ENCODE measurements at places on chromosomes 12 and 14.

DNA sequence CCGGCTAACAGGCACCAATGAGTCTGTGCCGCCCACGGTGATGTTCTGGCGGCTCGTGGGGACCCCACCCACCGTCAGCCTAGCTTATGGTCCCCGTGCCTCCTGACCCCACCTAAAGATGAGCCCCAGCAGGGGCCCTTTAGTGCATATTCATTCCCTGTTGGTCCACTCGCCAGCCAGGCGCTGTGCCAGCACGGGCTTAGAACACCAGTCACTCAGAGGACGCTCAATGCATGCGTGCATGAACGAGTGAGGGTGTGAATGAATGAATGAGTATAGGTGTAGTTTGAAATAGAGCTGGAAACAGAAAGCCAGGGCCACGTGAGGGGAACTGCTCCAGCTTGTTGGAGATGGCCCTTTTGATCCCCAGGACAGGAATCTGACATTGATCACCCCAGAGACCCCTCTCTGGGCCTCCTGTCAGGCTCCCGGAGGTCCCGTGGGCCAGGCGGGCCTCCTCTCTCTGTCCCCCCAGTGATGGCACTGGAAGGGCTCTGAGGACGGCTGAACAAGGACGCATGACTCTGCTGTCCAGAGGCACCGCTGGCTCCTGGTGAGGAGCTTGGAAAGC, 193.9 kb upstream of the C14orf180 start:
- no peak for DNase-seq

DNA sequence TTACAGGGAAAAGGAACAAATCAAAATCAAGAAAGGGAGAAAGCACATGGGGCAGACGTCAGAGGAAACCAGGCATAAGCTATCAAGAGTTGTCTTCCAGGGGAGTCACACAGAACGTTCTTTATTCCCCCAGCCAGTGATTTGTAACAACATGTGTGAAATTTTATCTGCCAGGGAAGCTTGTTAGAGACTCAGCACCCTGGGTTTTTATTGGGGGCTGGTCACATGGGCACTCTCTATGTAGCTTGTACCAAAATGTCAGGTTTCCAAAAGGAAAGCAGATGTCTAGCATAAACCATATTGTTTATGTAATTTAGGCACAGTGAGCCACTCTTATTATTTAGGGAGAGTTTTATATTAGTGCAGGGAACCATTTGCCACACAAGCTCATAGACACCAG, 440.4 kb upstream of the DCN start:
- DNase-seq: no peak

GRCh38 chr12:24352363-24352762, 402.9 kb upstream of the SOX5 start:
- no peak for DNase-seq

DNA sequence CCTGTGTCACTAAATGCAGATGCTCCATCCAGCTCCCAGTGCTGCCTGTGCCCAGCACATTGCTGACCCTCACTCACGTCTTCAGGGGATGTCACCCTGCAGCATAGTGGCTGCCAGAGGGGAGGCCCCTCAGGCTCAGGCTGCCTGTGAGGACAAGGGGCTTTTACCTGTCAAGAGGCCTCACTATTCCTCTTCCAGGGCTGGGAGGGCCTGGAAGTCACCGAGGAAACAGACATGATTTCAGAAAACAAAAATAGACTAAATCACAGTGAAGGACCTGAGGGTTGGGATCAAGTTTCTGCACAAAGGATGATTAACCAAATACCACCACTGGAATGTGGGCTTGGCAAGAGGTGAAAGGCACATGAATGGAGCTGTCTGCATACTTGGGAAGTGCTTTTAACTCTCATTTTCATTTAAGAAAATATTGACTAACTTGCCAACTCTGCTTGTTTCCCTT, 1202.3 kb downstream of the BCL11B start:
- no peak for DNase-seq

DNA sequence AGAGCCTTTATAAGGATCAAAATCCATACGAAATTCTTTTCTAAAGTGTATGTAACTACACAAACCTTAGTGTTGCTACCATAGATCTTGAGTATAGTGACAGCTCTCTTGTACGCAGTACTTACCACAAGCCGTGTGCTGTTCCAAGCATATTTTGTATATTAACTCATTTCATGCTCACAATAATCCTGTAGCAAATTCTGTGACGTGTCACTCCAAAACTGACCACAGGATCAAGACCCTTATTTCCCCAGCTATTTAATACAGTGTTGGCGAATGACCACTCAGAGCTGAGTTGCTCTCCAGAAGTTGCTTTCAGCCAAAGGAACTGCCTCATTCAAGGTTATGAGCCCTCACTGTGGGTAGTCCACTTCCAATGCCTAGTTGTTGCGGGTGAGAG, 169.8 kb downstream of the BTG1 start:
- DNase-seq: no peak

- DNase-seq: no peak
These were observed 2.9 kb downstream of the SMUG1 start for GRCh38 chr12:54185919-54186318.

- DNase-seq: no peak
These were observed 45.3 kb downstream of the SLC35F4 start for GRCh38 chr14:57820581-57820980.

DNA sequence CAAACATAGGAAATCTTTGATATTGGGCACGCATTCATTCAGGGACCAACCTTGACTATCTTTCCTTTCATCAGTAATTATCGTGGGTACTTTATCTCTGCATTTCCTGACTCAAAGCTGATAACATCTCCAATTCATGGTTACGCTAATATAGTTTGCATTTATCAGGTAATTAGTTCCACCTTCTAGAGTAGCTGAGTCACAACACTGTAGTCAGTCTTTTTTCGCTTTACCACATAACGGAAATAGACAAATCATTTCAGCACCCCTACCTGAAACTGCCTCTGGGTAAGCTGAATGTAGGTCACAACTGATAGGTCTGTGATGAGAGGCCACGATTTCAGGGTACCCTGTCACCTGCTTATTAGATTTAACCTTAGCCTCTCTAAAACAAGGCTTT, 36.7 kb upstream of the IL22 start:
- DNase-seq: no peak

DNA sequence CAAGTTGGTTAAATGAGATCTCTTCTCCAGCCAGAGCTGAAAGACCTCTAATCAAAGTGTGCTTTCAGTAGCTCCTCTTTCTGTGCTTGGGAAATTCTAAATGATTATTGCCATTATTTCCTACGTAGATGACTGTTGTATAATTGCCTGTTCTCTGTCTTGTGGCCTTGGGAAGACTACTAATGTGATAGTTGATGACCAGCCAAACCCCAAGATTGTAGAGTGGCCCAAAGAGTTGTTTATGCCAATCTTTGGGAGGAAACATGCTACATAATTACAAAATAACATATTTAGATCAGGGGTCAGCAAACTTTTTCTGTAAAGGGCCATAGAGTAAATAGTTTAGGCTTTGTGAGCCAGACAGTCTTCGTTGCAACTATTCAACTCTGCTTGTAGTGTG, 135.1 kb upstream of the DIO2 start:
- no peak for DNase-seq

DNA sequence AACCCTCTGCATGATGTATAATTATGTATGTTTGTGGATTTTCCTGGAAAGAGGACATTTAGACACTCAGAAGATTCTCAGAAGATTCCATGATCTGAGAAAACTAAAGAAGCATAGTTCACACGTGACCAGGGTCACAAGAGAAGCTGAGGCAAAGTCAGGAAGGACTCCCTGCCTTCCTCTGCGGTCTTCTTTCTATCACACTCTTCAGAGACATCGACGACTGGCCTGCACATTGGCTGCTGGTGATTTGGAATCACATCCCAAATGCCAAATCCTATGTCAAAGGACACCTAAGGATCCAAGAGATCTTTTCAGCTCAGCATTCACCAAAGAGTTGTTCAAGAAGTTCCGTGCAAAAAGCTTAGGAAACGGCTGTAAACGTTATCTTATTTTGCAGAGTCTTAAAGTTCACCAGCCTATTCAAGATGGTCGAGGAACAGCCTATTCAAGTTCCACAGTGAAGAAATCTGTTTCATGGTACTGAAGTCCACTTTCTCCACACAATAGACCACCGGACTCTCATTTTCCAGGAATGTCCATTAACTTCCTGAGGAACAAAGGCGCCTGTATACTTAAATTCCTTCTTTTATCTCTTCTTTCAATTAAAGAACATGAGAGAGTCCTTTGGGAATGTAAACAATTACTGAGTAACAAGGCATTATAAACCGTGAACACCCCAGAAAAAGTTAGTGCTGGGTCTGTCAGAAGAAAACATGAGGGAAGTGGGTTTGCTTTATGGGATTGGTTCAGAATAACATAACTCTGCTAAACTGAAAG, 42.1 kb downstream of the IGF1 start:
- no peak for DNase-seq

GRCh38 chr12:57039016-57039798, 10.7 kb downstream of the MYO1A start:
- DNase-seq: no peak

DNA sequence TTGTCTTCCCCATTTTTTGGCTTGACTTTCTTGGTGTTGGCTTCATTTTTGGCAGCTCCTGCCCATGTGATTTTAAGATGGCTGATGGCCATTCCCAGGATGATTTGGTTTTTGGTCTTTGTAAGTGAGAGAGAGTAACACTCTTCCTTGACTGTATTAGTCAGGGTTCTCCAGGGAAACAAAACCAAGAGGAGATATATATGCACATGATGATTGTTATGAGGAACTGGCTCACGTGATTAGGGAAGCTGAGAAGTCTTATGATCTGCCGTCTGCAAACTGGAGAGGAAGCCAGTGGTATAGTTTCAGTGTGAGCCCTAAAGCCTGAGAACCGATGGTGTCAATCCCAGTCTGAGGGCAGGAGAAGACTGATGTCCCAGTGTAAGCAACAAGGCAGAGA, 146.6 kb downstream of the NRXN3 start:
- DNase-seq: no peak

GRCh38 chr12:43766291-43766690, 7.5 kb downstream of the IRAK4 start:
- no peak for DNase-seq

GRCh38 chr12:89636052-89636775, 72.4 kb downstream of the ATP2B1 start:
- DNase-seq: no peak

- DNase-seq: no peak
These were observed 14.5 kb downstream of the OAS2 start for GRCh38 chr12:112992541-112993398.

GRCh38 chr14:58574623-58575022, 63.1 kb upstream of the DACT1 start:
- no peak for DNase-seq

- DNase-seq: no peak
These were observed 39.0 kb downstream of the GPR68 start for GRCh38 chr14:91205459-91205858.

GRCh38 chr12:71567537-71567936, 96.1 kb downstream of the ZFC3H1 start:
- DNase-seq: no peak

DNA sequence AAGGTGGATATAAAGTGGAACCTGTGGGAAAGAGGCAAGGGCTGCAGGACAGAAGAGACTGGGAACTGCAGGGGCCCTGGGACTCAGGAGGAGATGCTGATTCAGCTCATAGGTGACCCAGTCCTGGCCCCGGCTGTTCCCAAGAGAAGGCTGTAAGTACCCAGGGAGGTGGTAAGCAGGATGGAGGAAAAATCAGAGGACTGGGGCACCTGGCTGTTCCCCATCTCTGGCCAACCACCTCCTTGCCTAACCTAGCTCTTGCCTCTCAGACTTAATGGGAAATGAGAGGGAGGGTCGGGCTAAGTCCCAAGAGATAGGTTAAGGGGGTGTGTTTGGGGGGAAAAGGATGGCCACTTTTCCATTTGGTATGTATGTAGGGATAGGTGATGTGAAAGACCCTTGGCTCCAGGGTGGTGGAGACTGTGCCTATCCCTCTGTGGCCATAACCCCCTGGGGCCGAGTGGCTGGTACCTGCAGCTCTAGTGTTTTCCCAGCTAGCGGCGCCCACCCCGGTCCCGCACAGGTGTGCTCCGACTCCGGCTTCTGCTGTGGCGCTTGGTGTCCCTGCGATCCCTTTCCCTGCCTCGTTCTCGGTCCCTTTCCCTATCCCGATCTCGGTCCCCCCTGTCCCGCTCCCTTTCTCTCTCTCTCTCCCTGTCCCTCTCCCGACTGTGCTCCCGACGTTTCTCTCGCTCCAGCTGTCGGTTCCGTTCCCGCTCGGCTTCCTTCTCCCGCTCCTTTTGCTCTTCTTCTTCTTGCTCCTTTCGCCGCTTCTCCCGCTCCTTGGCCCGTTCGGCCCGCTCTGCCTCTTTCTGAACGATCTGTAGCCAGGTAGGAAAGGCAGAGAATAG, 1.6 kb upstream of the CDH24 start:
- DNase-seq: no peak

- DNase-seq: no peak
These were observed 16.9 kb upstream of the SLC6A15 start for GRCh38 chr12:84929501-84929900.

DNA sequence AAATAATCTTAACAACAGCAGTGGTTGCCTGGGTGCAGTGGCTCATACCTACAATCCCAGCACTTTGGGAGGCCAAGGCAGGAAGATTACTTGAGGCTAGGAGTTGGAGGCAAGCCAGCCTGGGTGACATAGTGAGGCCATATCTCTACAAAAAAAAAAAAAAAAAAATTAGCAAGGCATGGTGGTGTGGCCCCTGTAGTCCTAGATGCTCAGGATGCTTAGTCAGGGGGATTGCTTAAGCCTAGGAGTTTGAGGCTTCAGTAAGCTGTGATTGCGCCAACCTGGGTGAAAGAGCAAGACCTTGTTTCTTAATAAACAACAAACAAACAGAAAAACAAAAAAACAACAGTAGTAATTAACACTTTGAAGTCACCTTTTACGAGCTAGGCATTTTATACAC, 642 bp upstream of the ACSM4 start:
- DNase-seq: no peak

GRCh38 chr12:115306380-115306779, 622.4 kb upstream of the TBX3 start:
- no peak for DNase-seq

- DNase-seq: no peak
These were observed 163.0 kb upstream of the FRMD6 start for GRCh38 chr14:51488569-51489220.

GRCh38 chr14:77862154-77862786, 62.4 kb downstream of the ADCK1 start:
- peak; percentile 78 for DNase-seq
